ENCODE measurements at places on chromosomes 7 and 10.

GRCh38 chr10:110893559-110894179, 21.9 kb downstream of the PDCD4 start:
- DNase-seq: no peak

- no peak for DNase-seq
Measured at GRCh38 chr7:111098011-111098925, 7.3 kb downstream of the LRRN3 start.

- DNase-seq: no peak
Measured at GRCh38 chr7:38291650-38292049, 18.2 kb upstream of the TARP start.

GRCh38 chr7:116546916-116547315, 22.1 kb downstream of the CAV1 start:
- no peak for DNase-seq

DNA sequence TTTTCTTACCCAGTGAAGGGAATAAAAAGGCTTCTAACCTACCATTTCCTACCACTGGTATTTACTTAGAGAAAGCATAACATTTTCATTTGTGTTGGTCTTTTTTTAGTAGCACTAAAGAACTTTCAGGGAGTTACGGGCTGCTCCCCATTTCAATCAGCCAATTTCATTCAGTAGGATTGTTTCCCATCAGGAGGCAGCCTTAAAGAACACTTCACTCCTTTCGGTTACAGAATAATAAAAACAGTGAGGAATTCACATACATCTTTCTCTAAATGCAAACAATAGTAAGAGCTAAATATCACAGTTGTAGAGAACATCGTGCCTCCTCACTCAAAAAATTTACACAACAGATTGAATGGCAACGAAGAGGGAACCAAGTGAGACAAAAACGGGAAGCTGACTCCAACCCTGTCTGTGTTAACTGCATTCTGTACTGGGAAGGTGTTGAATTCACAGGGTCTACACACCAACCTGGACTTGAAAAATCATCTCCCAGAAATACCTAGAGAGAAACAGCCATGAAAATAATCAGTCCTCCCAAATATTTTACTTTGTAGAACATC, 55.5 kb upstream of the ABLIM1 start:
- no peak for DNase-seq

DNA sequence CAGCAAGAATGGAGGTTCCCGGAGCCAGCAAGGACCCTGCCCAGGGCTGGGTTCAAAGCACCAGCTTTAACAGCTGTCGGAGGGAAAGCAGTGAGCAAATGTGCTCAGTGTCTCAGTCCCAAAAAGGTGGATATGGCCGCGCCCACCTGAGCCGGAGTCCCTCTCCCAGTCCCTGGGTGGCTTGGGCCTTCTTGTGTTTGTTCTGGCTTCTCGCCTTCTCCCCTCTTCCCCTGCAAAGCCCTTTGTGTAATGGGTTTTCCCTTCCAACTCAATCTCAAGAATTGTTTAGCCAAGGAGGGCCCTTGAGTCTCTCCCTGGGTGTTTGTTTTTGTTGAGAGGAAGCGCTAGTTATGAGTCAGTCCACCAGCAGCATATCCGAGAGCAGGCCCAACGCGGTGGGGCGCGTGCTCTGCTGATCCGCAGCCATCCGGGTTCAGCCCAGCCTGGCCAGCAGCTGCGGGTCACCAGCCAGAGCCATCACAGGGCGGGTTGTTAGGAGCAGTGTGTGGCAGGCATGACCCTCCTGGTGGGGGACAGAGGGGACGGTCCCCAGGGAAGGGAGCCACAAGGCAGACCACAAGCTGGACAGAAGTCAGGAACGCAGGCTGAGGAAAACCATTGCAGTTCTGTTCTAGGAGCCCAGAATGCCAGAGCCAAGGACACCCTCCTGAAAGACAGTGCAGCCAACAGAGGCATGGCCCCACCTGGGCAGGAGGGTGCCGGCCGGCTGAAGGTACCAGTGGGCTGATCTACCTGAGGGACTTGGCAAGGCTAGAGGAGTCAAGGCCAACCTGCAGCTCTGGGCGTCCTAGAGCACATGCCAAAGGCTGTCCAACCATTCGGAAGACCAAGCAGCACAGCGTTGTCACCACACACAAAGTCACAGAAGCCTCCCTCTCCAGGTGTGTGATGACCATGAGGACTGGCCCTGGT, 21.3 kb downstream of the CALML3 start:
- DNase-seq: peak; percentile 42

DNA sequence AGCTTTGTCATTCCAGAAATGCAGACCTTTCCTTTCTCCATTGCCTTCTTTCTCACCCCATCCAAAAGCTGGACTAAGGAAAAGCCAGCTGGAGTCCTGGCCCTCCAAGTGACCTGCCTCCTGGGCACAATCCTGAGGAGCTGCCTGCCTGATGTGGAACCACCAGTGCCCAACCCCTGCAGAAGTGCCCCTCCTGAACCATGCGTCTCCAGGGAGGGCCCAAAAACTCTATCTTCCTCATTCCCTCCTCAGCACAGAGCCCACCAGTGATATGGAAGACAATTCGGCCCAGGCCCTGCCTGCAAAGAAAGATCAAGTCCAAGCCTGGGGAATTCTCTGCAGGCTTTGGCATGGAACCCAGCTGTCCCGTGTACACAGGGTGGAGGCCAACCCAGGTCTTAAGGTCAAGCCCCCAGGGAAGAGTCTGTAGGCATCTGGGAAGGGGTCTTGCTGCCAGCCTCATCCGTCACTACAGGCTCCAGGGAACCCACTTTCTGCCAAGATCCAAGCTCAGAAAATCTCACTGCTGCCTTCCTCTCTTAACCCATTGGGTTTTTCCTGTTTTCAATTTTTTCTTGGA, 3.5 kb upstream of the GRID1 start:
- DNase-seq: no peak

DNA sequence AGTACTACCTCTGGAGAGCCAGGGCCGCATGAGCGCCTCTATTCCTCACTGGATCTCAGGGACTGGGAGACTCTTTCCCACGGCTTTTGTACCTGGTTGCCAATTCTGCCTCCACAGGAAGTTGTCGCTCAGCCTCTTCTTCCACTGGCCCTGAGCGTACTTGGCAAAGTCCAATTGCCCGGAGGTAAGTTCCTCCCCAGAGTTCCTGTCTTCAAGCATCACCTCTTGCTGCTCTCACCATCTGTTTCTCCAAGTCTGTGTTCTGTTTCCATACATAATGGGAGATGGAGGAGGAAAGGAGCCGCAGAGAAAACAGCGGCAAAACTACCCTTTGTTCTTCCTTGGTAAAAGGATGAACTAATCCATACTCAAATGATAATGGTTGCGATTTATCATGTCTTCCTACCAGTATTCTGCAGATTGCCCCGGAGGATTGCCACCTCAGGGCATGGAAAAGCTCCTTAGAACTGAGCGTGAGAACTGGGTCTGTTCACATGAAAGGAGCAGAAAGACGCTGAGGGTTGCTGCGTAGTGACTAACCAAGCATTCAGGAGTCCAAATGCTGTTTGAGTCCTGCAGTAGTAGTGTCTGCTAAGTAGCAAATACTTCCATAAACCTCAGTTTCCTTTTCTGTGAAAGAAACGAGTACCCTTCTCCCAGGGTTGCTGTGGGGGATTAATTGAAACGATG, 170.2 kb upstream of the GLI3 start:
- no peak for DNase-seq

GRCh38 chr10:91556691-91557566, 75.9 kb downstream of the PPP1R3C start:
- peak; percentile 81 for DNase-seq

DNA sequence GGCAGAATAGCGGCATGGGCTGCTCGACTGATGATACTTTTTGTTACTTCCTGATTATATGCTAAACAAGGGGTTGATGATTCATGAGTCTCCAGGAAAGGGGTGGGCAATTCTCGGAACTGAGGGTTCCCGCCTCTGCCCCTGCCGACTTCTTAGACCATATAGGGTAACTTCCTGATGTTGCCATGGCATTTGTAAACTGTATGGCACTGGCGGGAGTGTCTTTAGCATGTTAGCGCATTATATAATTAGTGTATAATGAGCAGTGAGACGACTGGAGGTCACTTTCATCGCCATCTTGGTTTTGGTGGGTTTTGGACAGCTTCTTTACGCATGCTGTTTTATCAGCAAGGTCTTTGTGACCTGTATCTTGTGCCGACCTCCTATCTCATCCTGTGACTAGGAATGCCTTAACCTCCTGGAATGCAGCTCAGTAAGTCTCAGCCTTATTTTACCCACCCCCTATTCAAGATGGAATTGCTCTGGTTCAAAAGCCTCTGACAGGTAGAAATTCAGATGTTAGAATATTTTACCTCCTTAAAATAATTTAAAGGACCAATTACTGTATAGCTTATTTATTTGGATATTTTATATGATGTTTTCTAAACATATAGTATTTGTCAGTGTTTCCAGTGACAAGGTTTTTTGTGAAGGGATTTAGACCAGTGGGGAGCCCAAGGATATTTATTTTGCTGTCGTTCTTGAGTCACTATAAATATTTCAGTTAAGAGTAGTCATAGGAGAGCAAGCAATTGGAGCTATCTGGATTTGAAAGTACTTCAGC, 90.1 kb upstream of the PIK3CG start:
- no peak for DNase-seq

DNA sequence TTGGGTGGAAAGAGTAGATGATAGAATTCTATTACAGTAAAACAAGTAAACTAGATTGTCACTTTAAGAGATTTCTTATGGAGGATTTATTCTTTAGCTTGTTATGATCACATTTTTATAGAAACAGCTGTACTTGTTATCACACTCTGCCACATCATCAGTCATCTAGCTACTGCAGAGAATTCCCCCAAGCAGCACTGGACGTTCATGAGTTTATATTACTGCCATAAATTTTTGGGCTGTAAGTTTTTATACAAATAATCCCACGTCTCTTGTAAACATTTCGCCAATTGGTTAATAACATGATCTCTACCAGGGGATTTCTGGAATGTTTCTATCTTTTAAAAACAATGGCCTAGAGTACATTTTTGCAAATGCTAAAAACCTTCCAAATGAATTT, 238.8 kb downstream of the POLR1F start:
- DNase-seq: no peak

GRCh38 chr10:24993237-24993958, 22.6 kb downstream of the ENKUR start:
- no peak for DNase-seq

DNA sequence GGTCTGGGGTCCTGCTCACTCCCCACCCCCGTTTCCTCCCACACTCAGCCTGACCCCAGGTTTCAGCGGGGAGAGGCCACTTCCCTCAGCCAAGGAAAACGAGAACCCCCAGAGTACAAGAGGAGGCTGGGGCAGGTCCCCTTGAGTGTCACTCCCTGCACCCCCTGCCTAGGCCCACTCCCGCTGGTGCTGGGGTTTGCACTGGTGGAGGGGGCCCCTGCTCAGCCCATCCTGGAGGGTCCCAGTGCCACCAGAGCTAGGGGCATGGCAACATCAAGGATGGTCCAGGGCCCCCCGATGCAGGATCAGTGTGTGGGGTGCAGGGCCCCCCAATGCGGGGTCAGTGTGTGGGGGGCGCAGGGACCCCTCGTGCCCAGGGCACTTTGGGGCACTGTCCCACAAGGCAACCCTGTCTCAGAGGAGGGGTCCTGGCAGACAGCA, 70.5 kb upstream of the KCTD7 start:
- DNase-seq: no peak

- DNase-seq: no peak
Measured at GRCh38 chr7:150848111-150848510, 4.2 kb upstream of the AOC1 start.

- DNase-seq: no peak
Measured at GRCh38 chr10:125370578-125370977, 210.2 kb upstream of the CTBP2 start.

GRCh38 chr7:107069457-107069856, 25.0 kb downstream of the PRKAR2B start:
- no peak for DNase-seq

DNA sequence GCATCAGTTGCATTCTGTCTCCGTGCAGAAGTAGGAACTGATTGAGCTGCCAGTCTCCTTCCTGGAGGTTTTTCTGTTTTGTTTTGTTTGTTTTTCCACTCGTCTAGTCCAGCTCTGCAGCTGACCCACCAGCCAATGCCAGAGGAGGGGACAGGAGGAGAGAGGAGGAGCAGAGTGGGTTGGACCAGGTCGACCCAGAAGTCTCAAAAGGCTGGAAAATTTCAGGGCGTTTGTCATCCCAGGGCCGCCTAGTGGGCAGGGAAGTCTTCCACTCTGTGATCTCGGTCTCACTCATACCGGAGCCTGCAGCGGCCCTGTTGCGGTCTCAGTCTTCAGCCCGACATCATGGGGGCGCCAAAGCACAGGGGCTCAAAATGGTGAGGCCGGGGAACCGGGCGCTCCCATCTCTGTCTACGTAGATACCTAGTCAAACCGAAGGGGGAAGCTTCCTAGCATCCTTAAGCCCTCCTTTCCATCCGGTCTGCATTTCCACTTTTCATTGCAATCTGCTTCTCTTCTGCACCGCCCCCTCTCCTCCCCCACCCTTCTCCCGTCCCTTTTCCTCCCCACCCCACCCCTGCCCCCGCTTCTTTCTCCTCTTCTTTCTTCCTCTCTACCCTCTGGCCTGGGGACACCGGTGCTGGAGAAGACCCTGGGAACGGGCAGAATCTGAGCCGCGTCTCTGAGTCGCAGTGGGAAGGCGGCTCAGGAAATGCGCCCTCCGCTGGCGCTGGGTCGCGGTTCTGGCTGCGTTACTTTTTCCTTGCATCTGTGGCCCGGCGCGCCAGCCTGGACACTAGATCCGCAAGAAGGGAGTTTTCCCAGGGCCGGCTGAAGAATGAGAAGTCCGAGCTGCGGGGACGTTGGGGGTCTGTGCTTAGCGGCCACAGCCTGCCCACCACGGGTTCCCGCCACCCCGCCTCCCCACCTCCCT, 16.2 kb upstream of the PAX2 start:
- no peak for DNase-seq

DNA sequence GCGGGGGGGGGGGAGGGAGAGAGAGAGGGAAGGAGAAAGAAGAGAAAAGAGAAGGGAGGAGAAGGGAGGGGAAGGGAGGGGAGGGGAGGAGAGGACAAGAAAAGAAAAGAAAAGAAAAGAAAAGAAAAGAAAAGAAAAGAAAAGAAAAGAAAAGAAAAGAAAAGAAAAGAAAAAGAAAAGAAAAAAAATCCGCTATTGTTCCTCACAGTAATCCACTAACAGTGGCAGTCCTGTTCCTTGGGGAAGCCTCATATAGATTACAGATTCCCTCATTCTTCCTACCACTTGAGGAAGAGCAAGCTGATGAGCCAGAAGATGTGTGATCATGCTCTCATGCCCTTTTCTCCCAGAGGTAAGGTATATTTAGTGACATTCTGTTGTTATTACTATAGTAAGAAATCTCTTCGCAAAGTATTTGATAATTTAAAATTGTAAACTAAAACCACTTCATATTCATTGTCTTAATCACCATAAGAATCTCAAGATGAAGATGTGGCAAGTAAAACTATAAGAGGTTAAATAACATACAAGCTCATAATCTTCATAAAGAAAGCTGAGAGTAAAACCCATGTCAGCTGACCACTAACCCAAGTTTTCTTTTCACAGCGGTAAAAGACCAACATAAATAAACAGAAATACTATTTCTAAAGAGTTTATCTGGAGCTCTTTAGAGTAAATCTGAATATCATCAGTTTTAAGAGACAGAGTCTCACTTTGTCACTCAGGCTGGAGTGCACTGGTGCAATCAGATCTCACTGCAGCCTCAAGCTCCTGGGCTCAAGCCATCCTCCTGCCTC, 128.1 kb downstream of the JMJD1C start:
- DNase-seq: no peak
